ENCODE measurements at places on chromosomes 12 and 14.
A peak's percentile ranks its signal among the peaks of the same experiment; 100 is the strongest.

- no peak for DNase-seq
Measured at GRCh38 chr12:6166808-6167207, 33.4 kb upstream of the CD9 start.

DNA sequence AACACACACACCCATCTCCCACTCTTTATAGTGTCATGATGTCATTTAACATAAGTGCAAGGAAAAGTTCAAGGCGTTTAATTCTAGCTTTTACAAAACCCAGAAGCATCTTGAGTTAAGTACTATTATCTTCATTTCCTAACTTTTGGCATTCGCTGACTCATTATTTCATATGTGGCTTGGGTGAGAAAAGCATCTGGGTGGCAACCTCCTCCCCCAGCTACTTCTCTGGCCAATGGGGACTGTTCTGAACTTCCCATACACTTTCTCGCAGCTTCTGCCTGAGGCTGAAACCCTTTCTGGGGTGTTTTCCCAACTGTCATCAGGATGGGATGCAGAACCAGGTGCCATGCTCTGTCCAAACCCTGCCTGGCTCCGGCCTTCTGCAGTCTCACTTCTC, 2.8 kb upstream of the MARK3 start:
- no peak for DNase-seq

DNA sequence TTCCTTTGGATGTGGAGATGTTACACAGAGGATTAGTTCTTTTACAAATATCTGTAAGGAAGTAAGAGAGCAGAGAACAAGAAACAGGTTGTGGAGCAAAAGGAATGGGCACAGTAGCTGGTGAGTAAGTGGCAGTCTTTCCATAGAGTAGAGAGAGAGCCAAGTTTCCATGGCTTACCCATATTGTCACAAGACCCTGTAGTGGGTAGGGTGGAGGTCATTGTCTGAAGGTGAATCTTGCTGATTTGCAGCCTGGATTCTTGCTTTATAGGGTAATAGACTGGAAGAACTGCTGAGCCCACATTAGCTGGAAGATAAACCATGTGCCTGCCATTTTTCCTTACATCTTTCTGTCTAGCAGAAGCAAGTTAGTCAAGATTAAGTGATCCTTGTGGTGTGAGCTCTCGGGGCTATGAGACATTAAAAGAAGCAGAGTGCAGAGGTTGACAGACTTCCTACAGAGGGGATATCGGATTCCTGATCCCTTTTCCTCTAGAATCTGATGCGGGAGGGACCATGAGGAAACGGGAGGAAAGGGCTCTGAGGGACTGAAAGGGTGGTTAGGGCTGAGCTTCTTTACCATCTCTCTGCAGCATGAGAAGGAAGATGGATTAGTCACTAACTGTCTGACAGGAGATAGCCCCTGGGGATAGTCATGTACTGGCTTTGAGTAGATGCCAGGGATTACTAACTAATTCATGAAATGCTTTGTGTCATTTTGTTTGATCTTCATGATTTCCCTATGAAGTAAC, 44.0 kb upstream of the LRTM2 start:
- no peak for DNase-seq

- DNase-seq, result no peak
Measured at GRCh38 chr12:132131229-132131628, 12.9 kb downstream of the DDX51 start.

DNA sequence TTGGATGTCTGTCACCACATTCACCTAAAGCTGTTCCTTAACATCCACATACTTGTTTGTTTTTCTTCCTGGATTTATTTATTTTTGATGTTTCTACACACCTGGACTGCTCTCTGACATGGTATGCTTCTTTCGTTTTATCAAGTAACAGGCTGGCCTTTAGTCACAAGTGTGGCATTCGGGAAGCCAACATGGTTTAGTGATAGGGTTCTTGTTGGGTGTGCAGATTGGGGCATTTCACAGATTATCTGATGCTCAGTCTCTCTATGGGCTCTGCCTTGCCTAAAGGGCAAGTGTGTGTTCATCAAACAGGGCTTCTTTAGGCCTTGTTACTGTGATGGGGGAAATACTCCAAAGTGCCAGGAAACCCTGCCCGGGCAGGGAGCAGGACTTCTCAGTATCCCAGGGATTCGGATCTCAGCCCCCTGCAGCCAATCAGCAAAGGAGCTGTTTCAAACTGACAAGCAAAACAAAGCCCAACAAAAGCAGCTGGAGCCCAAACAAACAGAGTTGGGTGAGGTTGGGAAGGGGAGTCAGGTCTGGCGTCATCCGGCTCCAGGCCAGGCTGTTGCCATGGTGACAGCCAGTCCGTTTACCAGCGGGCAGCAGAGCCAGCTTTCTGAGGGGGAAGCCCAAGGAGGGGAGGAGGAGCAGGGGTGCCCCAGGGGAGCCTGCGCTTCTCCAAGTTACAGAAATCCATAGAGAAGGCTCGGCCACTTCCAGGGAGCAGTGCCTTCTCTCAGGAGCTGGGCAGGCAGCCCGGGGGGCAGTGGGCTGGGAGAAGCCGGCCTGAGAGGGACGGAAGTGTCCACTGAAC, 31.9 kb downstream of the FOS start:
- DNase-seq, result no peak

DNA sequence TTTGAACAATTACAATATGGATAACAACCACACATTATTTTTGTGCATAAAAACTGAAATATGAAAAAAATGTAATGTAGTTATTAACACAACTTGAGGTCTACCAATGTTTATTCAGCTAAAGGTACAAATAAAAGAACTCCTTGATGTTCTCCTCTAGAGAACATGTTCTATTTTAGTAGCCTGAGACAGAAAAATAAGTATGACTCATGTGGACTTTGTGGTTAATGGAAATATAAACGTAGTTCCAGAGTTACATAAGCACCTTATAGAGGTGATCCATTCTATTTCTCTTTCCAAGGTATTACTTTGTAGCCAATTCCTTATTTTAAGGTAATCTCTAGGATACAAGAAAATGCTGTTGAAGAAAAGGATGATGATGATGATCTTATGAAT, 25.7 kb downstream of the ALKBH1 start:
- no peak for DNase-seq

DNA sequence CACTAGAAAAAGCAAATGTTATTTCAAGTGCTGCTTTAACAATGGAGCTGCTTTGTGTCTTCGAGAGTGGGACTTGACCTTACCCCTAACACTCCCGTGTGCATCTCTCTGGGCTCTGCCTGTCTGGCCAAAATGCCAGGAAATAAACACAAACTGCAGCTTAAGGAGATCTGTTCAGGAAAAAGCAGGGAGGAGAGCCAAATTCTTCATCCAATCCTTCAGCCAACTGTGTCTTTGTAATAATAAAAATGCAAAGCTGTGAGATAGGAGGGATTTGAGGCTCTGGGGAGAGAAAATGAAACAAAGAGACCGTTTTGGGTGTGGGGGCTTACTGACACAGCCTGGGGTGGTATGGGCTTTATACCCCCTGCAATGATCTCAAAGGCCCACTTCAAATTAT, 85.8 kb upstream of the WSCD2 start:
- no peak for DNase-seq

- no peak for DNase-seq
Measured at GRCh38 chr12:5611162-5611561, 179.3 kb downstream of the NTF3 start.

GRCh38 chr14:35879654-35880249, 53.6 kb downstream of the BRMS1L start:
- DNase-seq, result no peak

DNA sequence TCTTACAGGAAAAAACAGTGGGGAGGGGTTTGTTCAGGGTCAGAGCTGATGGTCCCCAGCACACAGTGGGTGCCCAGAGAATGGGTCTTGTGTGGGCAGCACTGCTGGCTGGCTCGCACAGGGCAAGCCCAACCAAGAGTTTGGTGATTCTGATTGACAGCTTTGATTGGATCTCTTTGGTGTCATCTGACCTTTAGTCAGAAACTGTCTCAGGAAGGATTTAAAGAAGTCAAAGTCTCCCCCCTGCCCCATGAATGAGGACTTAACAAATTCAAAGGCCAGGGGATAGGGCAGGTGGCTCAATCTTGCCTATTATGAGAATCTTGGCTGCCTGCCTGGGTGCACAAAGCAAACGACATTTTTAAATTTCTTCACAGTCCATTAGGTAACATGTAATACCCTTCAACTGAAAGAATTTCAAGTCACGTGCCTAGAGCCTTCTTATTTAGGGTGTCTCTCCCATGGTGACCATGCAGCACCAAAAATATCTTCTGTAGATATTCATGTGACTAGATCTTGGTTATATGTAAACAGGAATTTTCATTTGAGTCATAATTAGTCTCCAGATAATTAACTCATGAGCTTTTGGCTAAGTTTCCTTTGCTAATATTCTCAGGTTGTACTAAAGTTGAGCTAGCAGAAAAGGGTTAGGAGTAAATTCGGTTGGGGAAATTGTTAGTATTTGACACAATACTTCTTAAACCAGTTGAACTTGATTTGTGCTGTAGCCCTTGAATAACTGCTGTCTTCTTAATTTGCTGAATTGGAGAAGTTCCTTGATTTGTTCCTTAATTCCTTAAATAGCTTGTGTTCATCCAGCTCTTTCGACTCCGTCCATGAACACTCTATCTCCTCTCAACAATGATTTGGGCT, 54.5 kb upstream of the HECTD1 start:
- DNase-seq, result no peak

GRCh38 chr12:26906704-26907103, 31.1 kb downstream of the INTS13 start:
- no peak for DNase-seq

- DNase-seq, result no peak
Measured at GRCh38 chr14:105176513-105176912, 4.6 kb downstream of the NUDT14 start.

DNA sequence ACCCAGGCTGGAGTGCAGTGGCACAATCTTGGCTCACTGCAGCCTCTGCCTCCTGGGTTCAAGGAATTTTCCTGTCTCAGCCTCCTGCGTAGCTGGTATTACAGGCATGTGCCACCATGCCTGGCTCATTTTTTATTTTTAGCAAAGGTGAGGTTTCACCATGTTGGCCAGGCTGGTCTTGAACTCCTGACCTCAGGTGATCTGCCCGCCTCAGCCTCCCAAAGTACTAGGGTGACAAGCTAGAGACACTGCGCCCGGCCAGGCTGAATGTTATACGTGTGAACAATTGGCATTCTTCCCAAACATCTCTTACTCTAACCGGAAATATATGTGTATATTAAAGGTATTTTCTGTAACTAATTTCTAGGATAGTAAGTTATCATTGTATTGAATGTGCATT, 13.2 kb upstream of the LIMA1 start:
- DNase-seq, result no peak

GRCh38 chr12:106722837-106723236, 51.6 kb upstream of the RIC8B start:
- no peak for DNase-seq

DNA sequence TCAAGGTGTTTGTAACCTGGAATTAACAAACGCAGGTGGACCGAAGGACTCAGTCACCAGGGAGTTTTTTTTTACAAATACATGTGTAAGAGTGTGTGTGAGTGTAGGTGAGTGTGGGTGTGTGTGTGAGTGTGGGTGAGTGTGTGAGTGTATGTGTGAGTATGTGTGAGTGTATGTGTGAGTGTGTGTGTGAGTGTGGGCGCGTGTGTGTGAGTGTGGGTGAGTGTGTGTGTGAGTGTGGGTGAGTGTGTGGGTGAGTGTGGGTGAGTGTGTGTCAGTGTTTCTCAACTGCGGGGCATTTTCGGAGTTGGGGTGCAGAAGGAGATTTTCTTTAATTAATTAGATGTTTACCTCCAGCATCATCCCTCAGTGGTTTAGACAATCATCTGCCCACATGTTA, 1178.8 kb downstream of the VRK1 start:
- peak; percentile 33 for DNase-seq

- DNase-seq, result no peak
Measured at GRCh38 chr12:58513301-58513834, 406.9 kb downstream of the LRIG3 start.

DNA sequence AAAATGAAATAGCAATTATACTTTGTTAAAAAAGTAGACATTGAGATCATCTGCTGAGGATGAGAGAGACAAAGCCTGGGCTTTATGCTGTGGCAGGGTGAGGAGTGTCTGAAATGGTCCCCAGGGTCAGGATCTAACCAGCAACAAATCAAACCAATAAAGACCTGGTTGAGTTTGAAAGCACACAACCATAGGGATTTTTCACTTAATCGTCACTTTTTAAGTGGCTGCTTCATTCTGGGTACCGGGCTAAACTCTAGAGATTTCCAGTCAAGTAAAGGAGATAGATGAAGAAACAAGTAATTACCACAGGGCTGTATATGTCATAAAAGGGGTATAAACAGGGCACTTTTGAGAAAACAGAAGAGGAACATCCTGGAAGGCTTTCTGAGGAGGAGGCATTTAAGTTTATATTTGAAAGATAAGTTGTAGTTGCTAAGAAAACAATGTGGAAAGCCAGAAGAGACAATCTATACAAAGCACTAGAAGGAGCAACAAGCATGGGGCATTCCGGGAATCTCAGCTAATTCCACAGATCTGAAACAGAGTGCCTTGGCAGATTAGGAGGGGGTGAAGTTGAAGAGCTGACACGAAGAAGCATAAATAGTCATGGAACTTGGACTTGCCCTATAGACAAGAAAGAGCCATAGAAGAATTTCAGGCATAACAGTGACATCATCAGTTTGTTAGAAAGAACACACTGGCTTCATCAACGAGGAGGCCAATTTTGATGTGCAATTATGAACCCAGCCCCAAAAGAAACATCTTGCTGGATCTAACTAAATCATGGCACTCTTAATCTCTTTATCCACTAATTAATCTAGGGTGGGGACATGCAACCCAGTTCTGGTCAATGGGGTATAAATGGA, 46.9 kb upstream of the FRS2 start:
- no peak for DNase-seq

DNA sequence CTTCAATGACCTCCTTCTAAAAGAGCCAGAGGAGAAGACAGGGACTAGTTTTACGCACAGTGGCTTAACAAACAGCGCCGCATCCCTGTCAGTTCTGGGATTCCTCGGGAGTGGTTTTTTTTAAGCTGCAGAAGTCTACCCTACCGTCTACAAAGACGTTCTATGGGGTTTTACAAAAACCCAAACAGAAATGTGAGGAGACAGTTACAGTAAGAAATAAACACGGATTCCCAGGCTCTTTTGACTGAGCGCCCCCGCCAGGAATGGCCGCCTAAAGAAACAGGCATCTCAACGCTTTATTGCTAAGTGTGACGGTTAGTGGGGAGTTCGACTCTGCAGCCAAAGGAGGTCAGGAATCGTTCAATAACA, 484 bp downstream of the ALKBH1 start:
- DNase-seq, result no peak

DNA sequence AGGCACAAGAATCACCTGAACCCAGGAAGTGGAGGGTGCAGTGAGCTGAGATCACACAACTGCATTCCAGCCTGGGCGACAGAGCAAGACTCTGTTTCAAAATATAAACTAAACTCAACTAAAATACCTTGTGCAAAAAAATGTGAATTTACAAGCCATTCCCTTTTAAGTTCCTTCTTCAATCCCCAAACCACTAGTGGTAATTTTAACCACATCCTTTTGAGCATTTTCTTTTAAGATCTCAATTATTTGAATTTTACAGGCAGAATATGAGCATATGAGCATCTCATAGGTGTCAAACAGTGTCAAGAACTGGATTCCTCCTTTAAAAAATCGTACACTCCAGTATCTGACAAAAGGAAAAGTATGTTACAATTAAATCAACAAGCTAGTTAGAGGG, 57.0 kb upstream of the NPFF start:
- DNase-seq, result no peak

Measured in activated CD8-positive, alpha-beta memory T cell treated with anti-CD3 and anti-CD28 coated beads, Interleukin-2, amount 50 U/mL, for 4 hours (primary cell).